ENCODE measurements at places on chromosomes 5 and 9. TPM values are rescaled to one million over a fixed set of nuclear protein-coding genes. Genes with fewer than 3 reads are reported as not detected.

GRCh38 chr9:136297766-136298735 lies 5.8 kb downstream of the CCDC187 start:
- no peak for DNase-seq

DNA sequence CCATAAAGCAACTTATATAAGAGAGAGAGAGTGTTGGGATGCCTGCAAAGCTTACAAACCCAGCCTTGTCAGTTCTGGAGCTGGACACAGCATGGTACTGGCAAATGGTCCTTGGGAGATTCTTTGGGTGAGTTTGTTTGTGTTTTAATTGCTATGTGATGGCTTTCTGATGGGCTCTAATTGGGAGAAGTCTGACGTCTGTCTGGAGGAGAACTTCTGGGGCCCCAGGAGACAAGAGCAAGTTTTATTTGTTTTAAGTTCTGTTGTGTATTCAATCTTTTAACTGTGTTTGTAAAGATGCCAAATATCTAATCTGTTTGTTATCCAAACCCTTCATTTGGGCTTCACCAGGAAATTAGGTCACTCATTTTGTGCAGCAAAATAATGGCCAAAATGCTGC lies 50.3 kb upstream of the AFAP1L1 start:
- no peak for DNase-seq

DNA sequence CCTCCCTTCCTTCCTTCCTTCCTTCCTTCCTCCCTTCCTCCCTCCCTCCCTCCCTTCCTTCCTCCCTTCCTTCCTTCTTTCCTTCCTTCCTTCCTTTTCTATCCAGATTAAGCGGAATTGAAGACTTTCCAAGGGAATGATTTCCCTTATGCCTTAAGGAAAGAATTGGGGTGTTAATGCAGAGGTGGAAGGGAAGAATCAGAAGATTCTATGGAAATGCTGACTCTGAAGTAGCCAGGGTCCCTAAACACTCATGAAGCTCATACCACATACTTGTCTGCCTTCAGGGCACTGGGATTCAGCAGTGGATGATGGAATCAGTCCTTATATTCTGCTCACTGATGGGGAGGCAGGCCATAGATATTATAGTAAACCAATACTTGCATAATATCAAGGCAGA lies 48.2 kb downstream of the TNC start:
- no peak for DNase-seq

GRCh38 chr5:157492886-157493285 lies 32.9 kb downstream of the NIPAL4 start:
- no peak for DNase-seq

- DNase-seq, result no peak
These were observed 64.1 kb downstream of the SLC1A3 start for GRCh38 chr5:36670548-36670947.

- no peak for DNase-seq
These were observed 32.2 kb downstream of the NACC2 start for GRCh38 chr9:136062657-136063439.

The PCDHB3 gene
- total RNA-seq, result 4.1 TPM

- no peak for DNase-seq
These were observed 212.9 kb downstream of the ACTL7B start for GRCh38 chr9:108642871-108643270.

The SREK1 gene
- 66.1 TPM for total RNA-seq

The PCDHA6 gene
- 0.92 TPM for total RNA-seq

The IRX4 gene
- not detected for total RNA-seq

The IFNA6 gene
- not detected for total RNA-seq

DNA sequence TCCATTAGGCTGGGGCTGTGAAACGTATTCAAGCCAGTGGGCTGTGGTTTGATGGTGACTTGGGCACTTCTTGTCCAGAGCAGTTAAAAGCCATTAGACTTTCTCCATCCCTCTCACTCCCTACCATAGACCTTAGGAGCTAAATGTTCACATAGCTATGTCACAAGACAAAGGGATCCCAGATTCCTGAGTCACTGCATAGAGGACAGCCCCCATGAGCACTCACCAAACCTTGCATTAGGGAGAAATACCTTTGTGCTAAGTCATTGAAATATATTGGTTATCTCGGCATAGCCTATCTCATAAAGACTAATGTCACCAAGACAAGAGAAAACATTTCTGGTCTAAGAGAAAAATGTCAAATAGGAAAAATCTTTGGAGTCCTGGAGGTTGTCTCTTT lies 104.3 kb downstream of the TRPM6 start:
- no peak for DNase-seq

DNA sequence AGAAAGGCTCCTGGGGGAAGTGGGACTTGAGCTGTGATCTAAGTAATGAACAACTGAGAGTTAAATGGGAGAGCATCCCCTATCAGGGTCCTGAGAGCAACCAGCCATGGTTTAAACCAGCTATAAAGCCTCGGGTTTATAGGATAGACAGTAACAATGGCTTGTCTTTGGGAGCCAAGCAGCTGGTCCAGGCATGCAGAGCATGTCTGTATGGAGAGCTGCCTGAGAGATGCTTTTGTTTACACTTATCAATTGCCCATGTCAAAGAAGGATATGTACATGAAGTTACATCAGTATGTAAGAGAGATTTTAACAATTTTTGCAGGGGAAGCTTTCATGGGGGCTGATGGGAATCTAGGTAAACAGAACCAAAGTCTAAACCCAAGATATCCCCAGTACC lies 4.4 kb downstream of the TGFBI start:
- no peak for DNase-seq

- no peak for DNase-seq
These were observed 118.7 kb downstream of the GAS1 start for GRCh38 chr9:86828631-86829030.

DNA sequence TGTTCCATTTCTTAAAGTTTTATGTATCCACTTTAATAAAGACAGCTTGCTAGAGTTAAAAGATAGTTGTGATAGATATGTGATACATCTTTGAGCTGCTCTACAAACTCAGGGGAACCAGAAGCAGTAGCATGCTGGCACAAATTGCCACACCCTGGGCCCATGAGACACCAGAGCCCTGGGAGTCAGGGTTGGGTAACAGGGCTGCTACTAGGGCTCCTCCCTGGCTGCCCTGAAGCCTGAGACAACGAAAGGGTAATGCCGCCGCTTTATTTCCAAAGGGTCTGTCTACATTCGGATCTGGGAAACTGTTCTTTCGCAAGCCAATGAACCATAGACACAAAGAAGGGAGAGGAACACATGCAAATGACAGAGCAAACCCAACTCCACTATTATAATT lies 29.2 kb downstream of the PTPN3 start:
- no peak for DNase-seq

DNA sequence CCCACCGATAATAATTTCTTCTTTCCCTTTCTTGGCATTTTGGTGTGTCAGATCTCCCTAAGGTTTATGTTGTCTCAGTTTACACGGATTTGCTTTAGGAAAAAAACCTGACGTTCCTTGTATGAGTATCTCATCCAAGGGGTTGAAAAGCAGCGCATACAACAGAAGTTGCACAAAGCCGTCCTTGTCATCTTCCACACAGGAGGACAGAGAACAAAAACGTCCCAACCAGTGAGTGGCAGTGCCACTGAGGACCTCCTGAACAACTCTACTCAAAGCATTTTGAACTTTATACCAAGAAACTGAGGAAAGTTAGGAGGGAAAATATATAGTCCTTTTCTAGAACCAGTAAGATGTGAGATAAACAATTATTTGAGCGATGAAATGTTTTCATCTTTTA lies 547.0 kb downstream of the PDE4D start:
- no peak for DNase-seq

- no peak for DNase-seq
These were observed 105.1 kb downstream of the EHMT1 start for GRCh38 chr9:137723783-137724445.

DNA sequence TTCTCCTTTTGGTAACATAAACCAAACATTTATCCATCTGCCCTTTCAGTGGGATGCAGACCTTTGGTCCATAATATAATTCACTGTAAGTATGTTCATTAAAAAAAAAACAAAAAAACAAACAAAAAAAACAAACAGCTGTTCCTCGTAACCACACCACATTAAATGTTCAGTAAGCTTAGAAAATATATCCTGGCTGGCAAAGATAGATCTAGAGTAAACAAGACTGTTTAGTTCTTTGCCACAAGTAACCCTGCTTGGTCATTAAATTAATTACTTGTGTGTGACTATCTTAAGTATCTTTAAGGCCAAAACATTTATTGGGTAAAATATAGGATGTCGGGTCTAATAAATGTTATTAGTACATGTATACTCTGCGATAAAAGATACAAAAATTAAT lies 1717.1 kb downstream of the EFNA5 start:
- DNase-seq, result no peak

The FSD1L gene
- total RNA-seq, result 5.2 TPM

DNA sequence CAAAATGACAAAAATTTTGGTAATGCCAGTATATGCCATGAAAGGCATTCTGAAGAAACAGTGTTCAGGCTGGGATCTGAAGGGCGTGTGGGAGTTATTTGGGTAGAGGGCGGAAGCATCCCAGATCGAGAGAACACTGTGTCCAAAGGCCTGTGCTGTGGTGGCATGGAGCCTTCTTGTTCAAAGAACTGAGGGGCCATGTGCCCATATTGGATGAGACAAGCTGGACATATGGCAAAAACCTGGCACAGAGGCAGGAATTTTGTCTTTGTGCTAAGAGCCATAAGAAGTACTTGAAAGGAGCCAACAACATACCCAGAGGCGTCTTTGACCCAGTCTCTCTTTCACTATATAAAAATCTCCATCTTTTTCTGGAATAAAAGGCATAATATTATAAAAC lies 128.0 kb downstream of the SYK start:
- no peak for DNase-seq

The GRIA1 gene
- 1.4 TPM for total RNA-seq

The PHF2 gene
- 50.1 TPM for total RNA-seq

DNA sequence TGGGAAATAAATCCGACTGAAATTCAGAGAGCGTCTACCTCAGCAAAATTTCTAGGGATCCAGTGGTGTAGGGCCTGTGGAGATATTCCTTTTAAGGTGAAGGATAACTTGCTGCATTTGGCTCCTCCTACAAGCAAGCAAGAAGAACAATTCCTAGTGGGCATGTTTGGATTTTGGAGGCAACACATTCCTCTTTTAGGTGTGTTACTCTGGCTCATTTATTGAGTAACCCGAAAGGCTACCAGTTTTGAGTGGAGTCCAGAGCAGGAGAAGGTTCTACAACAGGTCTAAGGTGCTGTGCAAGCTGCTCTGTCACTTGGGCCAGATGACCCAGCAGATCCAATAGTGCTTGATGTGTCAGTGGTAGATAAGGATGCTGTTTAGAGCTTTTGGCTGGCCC lies 862.4 kb upstream of the CDH9 start:
- DNase-seq, result no peak

The TTC39B gene
- total RNA-seq, result 15.3 TPM

DNA sequence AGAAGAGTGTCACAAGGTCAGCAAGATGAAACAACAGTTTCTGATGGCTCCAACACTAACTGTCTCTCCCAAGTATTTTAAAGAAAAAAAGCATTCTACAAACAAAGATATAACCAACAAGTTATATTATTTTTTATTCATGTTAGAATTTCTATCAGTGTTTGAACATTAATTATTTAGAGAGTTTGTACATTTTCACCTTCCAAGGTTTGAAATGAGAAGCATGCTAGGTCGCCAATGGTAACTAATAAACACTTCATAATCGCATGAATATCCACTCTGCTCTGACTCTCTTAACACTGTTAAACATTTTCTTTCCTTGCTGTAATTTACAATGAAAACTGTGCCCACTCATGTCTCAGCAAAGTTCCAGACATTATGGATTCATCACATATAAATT lies 73.5 kb downstream of the PTCH1 start:
- DNase-seq, result no peak

GRCh38 chr9:134983074-134983473 lies 65.4 kb upstream of the FCN1 start:
- no peak for DNase-seq

DNA sequence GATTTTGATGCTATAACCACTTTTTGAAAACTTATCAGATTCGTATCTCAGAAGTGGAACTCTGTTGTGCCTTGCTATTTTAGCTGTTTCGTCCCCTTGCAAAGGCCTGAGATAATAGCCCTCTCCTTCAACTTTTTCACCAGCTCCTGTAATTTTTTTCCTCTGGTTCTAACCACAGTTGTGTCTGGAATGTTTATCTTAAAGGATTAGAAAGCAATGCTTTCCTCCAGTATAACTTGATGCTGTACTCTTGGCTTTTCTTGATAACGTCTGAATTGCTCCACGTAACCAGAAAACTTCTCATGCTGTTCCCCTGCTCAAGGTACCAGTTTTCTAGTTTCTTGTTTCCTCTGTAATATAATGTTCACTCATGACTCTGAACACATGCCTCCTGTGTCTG lies 209.4 kb downstream of the DTWD2 start:
- no peak for DNase-seq

The FGFR4 gene
- 39.9 TPM for total RNA-seq

Data from ovary (tissue), 10 donors.